Activated T-cell treated with anti-CD3 and anti-CD28 coated beads, Interleukin-2, amount 50 U/mL, for 48 hours (primary cell): ENCODE measurements at places on chromosomes 1 and 21.

DNA sequence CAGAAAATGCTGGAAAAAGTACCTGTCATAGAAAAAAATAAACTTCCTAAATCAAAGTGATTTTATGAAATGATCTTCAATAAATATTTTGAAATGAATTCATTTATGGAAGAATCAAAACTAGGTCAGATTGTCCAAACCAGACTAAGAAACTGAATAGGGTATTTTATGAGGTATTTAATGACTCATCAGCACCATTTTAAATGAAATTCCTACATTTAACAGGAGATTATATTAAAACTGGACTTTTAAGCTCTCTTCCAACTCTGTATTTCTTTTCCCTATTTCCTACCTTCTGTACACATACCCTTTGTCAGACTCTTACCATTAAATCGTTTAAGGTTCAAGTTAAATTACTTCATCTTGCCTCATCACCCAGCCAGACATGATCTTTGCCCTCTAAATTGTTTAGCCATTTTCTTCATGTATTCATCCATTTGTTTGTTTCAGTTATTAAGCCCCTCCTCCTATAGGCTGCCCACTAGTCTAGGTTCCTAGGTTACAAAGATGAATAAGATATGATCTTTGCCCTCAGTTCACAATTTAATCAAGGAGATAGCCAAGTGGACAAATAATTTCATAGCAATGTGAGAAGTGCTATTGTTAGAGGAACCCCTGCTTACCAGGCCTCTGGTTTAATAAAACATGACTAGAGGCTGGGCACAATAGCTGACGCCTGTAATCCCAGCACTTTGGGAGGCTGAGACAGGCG lies 25.0 kb downstream of the TATDN3 start:
- no peak for DNase-seq

GRCh38 chr1:76593618-76594017 lies 273.7 kb upstream of the ST6GALNAC5 start:
- DNase-seq, result no peak

DNA sequence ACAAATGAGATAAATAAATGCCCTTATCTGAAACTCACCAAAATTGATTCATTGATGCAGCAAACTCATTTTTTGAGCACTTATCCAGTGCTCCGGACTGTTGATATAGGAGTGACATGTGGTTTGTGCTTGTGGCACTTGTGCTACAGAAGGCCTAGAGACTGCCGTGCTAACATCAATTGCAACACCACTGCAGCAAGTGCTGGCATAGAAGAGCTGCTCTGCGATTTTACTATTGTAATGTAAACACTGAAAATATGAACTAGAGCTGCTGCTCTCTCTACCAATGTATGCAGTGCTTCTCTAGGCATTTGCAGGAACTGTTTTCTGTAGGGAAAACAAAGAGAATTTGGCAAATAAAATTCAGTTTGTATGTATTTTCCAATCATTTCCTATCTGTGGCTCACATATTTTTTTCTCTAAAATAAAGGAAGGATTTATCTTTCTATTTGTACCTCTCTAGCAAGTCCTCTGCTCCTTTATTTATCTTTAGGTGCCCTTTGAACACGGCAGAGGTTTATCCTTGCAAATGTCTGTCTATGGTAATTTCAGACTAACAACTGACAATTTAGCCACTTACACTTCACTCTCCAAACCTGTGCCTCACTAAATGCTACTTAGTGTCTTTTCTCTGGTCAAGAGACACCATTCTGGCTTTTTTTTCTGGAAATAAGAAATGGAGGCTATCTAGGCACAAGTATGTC lies 409.5 kb upstream of the ADGRL2 start:
- no peak for DNase-seq

DNA sequence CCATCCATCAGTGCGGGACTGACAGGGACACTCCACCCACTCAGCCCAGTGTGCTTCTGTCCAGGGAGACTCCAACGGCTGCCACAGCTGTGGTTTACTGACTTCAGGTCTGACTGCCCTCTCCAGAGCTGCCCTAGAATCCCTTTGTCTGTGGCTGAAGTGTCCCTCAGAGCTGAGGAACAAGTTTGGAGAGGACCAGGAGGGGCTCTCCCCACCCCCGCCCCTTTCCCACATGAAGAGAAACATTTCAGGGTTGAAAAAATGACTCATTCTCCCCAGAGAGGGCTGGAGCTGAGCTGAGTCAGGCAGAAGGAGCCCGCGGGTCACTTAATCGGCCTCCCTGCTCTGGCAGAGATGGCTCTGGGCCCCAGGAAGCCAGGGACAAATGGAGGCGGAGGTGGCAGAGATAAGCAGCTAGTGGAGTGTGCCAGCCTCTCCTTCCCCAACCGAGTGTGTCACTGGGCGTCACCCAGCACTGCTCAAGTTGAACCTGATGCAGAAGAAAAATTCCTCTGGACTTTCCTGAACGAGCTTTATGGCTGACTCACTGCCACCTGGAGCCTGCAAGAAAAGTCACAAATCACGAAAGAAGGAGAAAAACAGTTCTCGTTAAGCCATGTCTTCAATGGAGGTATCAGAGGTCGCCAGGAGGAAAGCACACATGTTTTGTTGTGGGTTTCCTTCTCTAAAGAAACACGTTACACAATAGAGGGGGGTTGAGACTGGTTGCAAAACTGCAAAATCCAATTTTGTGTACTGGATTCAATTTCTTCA lies 34.3 kb upstream of the ECE1 start:
- DNase-seq, result peak; percentile 83

- DNase-seq, result no peak
Measured at GRCh38 chr1:183231545-183231944, 45.5 kb downstream of the LAMC2 start.

DNA sequence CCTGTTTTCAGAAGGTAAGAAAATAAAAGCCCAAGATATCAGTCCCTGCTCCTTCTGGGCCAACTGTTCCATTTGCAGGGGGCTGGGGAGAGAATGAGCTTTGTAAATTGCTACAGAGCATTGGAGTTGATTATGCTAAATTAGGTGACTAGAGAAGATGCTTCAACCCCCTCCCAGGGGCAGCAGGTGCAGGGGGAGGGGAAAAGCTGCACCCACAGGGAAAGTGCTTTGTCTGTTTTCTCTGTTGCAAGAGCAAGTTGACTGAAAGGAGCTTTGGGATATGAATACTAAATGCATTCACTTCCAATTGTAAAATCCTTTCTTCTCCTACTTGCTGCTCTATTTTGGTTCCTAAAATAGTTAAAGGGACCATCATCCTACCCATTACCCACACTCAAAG lies 16.5 kb upstream of the PIGM start:
- DNase-seq, result no peak

GRCh38 chr1:14897080-14897449 lies 256.5 kb upstream of the TMEM51 start:
- DNase-seq, result no peak

DNA sequence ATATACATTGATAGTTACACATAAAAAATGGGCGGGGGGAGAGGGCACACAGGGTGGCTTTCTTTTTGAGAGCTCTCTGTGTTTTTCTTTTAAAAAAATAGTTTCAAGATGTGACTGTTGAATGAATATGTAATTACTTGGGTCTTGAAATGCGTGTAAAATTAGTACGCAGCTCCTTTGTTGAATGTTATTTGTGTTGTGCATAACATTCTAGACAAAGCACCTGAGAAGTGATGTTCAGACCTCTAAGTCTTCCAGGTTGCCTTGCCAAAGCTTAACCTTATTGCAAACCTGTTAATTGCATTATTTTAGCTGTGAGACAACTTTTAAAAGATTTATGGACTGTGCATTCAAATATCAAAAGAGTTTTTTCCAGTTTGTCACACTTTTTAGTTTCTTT lies 5.4 kb downstream of the PBX1 start:
- no peak for DNase-seq

DNA sequence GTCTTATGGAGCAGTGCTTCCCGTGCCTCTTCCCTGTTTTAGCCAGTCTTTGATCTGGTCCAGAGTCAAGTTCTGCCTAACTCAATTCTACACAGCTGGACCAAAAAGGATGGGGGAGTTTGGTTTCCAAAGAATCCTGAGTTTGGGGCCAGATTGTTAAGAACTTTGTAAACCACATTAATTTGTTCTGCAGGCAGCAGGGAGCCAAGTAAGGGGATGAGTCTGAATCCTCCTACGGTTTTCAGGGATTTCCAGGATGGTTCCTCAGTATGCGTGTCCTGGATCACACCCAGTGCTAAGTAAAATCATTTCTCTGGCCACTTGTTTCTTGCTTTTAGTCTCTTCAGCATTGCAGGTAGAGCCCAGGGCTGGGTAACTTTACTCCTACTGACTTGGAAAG lies 26.1 kb upstream of the GJA5 start:
- no peak for DNase-seq

DNA sequence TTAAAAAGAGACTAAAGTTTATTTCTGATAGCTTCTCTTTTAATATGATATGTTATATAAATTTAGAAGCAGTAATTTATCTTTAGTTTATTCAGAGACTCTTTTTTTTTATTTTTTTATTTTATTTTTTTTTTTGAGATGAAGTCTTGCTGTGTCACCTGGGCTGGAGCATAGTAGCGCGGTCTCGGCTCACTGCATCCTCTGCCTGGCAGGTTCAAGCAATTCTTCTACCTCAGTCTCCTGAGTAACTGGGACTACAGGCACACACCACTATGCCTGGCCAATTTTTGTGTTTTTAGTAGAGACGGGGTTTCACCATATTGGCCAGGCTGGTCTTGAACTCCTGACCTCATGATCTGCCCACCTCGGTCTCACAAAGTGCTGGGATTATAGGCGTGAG lies 89.6 kb downstream of the DISP1 start:
- DNase-seq, result no peak

DNA sequence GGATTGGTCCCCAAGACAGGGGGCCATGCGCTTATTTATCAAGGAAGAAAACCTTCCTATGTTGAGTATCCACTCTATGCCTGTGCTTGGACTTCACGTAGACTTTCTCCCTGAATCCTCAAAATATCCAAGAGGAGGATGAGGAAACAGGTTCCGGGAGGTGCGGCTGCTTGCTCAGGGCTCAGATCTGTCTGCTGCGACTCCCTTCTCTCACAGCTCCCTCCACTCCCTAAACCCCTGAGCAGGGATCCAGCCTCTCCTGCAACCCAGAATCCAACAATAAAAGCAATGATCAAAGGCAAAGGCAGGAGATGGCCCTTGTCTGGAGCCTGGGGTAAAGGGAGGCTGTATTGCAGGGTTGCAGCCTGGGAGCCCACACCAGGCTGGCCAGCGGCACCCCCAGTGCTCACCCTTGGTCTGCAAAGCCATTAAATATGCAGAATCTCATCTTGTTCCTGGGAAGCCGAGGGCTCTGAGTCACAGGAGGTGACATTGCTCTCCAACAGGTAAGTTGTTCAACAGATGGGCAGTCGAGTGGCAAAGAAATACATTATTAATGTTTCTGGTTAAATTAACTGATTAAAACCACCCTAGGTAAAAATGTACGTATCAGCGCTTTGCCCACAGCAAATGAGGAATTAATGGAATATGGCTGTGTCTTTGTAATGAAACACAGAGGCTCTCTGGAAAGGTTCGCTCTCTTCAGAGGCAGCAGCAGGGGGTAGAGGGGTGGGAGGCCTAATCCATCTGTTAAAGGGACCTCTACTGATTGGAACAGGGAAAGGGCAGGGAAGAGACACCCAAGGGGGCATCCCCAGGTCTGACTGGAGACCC lies 111.5 kb downstream of the GRIK3 start:
- DNase-seq, result no peak

DNA sequence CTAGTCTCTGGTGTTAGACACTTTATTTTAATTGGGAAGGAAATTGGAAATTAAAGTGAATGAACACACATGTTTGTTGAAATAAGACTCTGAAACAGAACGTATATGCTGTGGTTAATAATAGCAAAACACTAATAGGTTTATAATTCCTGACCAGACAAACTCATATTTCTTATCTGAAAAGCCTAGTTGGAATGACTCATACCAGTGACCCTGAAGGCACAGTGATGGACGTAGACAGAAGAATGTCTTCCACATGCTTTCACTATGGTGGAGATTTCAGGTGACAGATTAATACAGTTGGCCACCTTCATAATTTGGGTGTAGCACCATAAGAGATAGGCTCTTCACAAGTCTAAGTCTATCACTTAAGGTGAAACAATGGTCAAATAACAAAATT lies 83.0 kb upstream of the COL11A1 start:
- no peak for DNase-seq

DNA sequence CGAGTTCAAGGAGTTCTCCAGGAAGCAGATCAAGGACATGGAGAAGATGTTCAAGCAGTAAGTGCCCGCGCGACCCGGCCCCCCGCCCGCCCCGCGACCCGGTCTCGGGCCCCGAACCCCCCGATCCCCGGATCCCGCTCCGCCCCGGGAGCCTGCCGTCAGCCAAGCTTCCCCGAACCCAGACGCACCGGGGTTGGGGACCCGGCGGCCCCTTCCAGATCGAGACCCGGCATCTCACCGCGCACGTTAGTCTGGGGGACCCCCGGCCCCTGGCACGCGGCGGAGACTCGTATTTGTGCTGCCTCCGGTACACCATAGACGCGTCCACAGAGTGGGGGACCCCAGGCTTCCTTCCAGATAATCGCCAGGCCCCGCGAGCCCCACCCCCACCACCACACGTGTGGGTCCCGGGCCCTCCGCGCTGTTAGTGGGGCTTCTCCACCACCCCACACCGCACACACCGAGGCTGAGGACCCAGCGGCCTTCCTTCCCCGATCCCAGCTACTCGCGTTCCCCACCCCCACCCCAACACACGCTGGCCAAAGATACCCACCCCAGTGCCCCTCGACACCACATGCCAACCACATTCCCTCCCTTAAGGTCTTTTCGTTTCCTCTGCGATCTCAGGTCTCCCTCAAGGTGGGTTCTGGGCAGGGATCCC lies 665 bp downstream of the EFHD2 start:
- peak; percentile 43 for DNase-seq

DNA sequence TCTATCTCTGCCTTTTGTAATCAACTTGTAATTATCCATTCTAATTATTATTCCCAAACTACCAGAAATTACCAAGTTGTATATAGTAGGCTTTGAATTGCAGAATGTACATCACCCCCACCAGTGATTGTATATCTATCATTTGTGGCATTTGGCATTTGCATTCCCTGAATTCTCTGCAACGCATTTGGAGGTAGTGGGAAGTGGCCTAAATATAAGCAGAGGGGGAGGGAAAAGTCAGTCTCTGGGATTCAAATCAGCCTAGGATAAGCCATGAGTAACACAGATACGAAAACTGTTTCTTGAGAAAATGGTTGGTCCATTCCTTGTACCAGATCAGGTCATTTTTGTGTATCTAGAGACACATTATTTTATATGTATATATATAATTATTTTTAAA lies 20.7 kb downstream of the DDX20 start:
- no peak for DNase-seq

- DNase-seq, result peak; percentile 36
Measured at GRCh38 chr1:59697150-59697800, 117.5 kb upstream of the HOOK1 start.
